Right lung (tissue), 10 donors: ENCODE measurements at places on chromosomes 6 and 20. TPM values are rescaled to one million over a fixed set of nuclear protein-coding genes. Genes with fewer than 3 reads are reported as not detected.

Gene ADGB
- 2.7 TPM for polyA plus RNA-seq

Gene TREML2
- polyA plus RNA-seq: 0.23 TPM

DNA sequence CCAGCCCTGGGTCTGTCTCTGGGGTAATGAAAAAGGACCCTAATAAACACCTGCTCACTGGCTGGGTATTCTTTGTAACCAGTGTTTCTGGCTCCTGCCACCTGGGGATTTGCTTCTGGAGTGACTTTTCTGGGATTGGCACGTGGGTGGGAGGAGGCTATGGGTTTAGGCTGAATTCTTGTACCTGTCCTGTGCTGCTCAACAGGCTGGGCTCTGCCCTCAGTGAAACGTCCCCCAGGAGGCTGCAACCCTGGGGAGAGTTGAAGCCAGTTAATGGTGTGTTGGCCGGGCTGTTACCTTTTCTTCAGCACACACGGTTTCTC, 6.8 kb downstream of the NPBWR2 start:
- no peak for DNase-seq

DNA sequence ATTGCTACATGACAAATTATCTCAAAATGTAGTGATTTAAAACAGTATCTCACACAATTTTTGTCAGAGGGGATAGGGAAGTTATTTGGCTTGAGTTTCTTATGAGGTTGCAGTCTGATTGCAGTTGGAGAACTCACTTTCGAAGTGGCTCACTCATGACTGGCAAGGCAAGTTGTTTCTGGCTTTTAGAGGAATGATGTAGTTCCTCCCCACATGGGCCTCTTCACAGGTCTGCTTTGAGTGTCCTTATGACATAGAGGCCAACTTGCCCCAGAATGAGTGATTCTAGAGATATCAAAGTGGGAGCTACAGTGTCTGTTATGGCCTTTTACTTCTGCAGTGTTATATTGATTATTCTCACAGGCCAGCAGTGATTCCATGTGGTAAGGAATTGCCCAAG, 6.1 kb downstream of the DOP1A start:
- no peak for DNase-seq

DNA sequence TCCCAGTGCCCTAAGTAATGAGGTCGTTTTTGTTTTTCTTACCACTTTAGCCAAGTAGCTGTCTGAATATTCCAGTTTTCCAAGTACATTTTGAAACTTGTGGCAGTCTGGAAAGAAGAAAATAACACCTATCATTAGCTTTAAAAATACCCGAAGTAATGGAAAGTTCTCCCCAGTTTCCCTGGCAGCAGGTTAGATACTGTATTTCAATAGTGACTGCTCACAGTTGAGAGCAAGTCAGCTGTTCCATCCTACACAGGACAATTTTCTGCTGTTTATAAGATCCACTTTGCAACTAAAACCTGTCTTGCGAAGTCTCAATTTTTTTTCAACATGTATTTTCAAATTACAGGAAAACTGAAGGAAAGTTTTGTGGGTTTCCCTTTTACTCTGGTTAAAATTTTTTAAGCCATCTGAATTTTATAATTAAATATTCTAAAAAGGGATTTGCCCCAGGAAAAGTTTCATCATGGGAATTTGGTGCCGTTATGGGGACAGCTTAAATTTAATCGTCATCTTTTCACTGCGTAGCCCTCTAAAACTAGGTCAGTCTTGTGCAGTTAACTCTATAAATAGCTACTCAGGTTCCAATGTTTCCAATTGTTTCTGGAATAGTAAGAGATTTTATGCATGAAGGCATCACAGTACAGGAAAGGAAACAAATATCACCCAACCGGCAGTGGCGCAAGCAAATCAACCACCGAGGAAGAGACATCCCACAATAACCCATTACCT, 96.9 kb downstream of the MBOAT1 start:
- DNase-seq: no peak

DNA sequence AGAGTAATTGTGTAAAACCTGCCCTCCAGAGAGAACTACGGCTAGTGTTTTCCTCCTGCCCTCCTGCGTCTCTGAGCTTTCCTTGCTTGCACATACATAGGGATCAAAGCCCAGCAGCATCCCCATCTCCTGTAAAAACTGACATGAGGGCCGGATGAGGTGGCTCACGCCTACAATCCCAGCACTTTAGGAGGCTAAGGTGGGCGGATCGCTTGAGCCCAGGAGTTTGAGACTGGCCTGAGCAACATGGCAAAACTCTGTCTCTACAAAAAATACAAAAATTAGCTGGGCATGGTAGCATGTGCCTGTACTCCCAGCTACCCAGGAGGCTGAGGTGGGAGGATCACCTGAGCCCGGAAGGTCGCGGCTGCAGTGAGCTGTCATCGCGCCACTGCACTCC, 40.3 kb upstream of the SMIM29 start:
- no peak for DNase-seq

GRCh38 chr20:61684583-61685235, 381.0 kb downstream of the TAF4 start:
- DNase-seq: no peak
